H7 (cell line): ENCODE measurements at places on chromosomes 4 and X.

DNA sequence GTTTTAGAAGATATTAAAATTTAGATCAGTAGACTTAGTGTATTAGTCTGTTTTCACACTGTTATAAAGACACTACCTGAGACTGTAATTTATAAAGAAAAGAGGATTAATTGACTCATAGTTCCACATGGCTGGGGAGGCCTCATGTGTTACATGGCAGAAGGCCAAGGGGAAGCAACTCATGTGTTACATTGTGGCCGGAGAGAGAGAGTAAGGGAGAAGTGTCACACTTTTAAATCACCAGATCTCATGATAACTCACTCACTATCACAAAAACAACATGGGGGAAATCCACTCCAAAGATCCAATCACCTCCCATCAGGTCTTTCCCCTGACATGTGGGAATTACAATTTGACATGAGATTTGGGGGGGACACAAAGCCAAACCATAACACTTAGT lies 1159.7 kb upstream of the PCDH7 start:
- no peak for DNase-seq

GRCh38 chrX:56228914-56229313 lies 3.2 kb upstream of the KLF8 start:
- no peak for DNase-seq

DNA sequence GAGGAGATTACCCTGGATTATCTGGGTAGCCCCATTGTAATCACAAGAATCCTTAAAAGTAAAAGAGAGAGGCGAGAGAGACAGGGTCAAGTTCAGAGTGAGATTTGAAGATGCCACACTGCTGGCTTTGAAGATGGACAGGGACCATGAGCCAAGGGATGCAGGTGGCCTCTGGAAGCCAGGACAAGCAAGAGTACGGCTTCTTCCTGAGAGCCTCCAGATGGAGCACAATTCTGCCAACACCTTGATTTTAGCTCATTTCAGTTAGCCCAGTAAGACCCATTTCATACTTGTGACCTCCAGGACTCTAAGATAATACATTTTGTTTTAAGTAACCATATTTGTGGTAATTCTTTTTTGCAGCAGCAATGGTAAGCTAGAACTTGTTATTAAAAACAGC lies 120.3 kb downstream of the GPM6A start:
- DNase-seq, result no peak

- no peak for DNase-seq
Measured at GRCh38 chrX:17768997-17769396, 31.7 kb downstream of the SCML1 start.

GRCh38 chr4:109890076-109890475 lies 22.6 kb upstream of the EGF start:
- DNase-seq, result no peak
